ENCODE measurements at places on chromosomes 12 and 14.

GRCh38 chr12:124490584-124491305 lies 76.7 kb downstream of the NCOR2 start:
- peak; percentile 34 for DNase-seq

DNA sequence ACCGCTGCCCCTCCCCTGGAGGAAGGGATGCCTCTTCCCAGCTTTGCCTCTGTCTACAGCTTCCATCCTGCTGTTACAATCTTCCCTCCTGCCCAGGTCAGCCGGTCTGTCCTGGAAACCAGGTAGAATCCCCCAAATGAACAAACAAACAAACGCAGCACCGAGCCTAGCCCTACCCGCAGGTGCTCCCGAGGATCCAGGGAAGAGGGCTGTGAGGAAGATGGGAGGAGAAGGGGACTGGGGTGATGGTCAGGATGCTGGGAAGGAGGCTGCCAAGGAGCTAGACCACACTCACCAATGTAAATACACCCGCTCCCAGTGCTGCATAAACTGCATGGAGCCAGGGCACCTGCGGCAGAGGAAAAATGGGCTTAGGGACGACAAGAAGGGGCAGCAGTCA lies 16.6 kb downstream of the FAIM2 start:
- no peak for DNase-seq

DNA sequence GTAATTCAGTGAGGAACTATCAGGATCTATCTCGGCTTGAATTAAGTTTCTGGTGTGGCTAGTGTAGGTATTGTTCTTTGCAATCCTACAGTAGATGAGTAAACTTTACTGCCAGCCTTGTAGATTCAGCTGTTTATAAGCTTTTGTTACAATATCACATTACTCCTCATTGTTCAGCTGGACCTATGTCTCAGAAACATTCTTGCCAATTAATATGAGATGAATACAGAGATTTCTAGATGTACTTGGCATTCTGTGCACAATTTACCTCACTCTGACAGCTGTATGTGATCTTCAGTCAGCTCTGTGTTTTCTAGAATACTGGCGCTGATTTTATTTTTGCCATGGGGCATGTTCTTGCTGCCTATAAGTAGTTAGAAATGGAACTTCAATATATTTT lies 55.7 kb downstream of the METTL25 start:
- DNase-seq, result no peak

DNA sequence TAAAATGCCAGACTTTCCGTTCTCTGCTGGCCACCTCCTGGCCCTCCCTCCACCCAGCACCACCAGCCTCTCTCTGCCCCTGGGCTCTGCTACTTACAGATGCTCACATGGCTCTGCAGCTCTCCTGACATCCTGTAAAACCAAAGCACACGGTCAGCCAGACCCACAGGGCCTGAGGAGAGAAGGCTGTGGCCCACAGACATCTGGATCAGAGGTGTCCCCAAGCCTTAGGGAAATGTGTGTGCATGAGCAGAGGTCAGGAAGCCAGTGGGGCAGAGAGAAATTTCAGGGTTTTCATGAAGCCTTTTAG lies 11.5 kb downstream of the KRT77 start:
- no peak for DNase-seq

- no peak for DNase-seq
Observed at GRCh38 chr12:92465786-92466295, 236.9 kb upstream of the PLEKHG7 start.

DNA sequence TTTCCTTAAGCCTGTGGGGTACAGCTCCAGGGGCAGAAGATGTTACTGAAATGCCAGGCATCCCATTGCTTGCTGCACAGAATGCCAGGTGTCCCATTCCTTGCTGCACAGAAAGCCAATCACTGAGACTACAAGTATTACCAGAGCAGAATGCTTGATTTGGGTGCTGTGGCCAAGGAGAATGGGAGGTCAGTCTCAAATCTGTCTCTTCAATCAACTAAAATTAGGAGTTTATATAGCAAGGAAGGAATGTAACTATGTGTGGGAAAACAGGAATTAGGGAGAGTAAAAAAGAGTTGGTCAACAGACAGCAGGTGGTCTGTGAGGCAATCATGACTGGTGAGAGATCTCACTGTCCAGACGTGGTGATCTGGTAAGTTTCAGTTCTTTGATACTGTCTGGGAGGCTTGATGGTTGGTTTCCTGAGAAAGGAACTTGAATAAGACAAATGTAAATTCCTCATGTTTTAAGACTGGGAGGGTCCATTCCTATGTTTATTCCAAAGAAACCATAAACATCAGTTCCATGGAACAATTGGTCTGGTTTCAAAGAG lies 31.2 kb upstream of the VASH1 start:
- no peak for DNase-seq

- no peak for DNase-seq
Observed at GRCh38 chr12:89134213-89134770, 218.0 kb downstream of the DUSP6 start.

- no peak for DNase-seq
Observed at GRCh38 chr14:28163233-28163632, 603.4 kb upstream of the FOXG1 start.

GRCh38 chr12:44960856-44961255 lies 84.7 kb upstream of the NELL2 start:
- DNase-seq, result no peak

DNA sequence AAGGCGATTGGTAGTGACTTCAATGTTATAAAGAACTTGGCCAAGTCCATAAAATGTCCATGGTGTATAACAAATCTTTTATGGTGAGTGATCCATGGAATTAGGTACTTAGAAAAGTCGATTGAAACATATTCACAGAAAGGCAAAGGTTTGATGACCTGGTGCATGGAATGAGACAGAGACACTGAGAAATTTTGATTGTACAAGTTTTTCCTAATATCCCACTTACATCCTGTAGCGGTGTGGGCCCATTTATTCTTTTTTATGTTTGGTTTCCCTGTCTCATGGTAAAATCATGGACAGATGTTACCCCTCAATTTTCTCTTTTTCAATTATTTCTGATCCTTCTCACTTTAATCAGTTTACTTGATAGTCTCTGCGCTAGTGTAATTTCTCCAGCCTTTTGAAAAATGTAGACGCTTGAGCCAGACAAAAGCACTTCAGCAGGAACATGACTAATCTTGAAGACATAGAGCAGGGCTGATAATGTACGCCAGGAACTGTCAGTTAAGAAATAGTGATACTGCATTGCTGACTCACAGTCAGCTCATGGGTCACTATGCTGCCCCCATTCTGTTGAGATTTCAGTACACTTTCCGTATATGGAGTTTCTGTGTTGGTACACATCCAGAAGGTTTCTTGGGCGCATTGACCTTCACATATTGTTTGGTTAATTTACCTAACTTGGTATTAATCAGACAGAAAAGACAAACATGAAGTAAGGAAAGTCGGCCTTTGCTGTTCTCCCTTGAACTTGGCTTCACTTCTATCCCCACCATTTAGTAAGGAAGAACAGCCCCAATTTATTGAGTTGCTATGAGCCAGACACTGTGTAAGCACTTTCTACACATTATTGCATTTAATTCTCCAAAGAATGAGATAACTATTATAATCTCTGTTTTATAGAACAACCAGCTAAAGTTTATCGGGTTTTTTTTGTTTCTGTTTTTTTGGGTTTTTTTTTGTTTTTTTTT lies 841.7 kb downstream of the DIO2 start:
- DNase-seq, result peak; percentile 34

DNA sequence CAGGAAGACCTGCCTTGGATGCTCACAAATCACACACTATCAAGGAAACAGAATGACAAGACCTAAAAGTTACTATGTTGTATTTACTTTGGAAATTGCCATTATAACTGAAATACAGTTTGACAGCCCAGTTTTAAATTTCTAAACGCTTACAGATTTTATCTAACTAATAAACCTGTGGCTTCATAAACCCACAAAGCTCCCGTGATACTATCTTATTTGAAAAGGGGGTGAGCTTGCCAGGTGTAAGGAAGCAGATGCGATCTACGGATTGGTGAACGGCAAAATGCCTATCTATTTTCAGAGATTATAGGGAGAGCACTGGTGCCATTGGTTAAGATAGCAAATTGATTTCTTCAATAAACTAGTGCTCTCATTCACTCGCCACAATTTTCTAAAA lies 485.5 kb downstream of the BCAT1 start:
- no peak for DNase-seq

DNA sequence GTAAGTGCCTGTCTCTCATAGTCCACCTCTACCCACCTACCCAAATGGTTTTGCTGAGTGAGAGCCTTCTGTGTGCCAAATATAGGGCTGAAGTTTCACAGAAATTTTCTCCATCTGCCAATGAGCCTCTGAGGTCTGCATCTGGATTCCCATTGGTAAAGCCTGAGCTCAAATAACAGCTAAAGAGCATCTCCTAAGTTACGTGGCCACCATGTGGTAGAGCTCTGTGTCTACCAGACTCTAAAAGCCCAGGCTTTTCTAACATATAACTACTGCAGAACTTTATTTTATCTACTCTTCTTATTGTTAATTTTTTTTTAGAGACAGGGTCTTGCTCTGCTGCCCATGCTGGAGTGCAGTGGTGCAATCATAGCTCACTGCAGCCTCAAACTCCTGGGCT lies 16.0 kb downstream of the AMDHD1 start:
- peak; percentile 28 for DNase-seq

- DNase-seq, result peak; percentile 48
Observed at GRCh38 chr12:105858981-105859710, 279.6 kb downstream of the NUAK1 start.

DNA sequence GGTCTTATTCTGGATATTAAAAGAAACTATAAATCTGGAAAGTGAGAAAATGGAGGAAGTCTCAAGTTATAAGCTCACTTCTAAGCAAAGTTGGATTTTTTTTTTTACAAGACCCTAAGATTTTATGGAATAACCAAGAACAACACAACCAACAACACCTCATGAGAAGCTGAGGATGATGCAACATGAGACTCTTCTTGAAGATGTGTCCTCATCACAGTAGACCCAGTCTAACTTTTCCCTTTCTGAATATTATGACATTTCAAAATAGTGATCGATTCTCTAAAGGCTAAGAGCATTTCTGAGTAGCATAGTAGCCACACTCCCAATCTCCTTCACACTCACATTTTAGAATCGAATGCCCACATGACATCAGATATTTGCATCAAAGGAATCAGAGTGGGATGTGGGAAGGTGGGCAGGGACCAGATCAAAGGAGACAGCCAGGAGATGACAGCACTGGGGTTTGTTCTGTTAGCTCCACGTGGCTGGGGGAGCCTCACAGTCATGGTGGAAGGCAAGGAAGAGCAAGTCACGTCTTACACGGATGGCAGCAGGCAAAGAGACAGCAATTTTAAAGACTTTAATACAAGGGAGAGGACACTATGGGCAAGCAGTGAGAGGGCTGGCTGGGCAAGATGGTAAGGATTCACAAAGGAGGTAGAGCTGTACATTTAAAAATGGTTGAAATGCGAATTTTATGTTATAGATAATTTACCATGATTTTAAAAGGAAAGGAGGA lies 90.7 kb upstream of the MYL2 start:
- no peak for DNase-seq

GRCh38 chr12:53004582-53004981 lies 1.7 kb upstream of the EIF4B start:
- DNase-seq, result no peak

GRCh38 chr12:48996794-48997718 lies 2.1 kb downstream of the DDN start:
- peak; percentile 79 for DNase-seq

- DNase-seq, result no peak
Observed at GRCh38 chr12:51986834-51987233, 19.9 kb upstream of the TAMALIN start.

GRCh38 chr12:6093764-6094163 lies 30.7 kb downstream of the VWF start:
- no peak for DNase-seq

GRCh38 chr12:43728117-43728516 lies 30.5 kb downstream of the PUS7L start:
- no peak for DNase-seq

GRCh38 chr12:100857971-100858370 lies 63.4 kb downstream of the ANO4 start:
- no peak for DNase-seq

- DNase-seq, result no peak
Observed at GRCh38 chr12:115308918-115309317, 624.9 kb upstream of the TBX3 start.

- DNase-seq, result no peak
Observed at GRCh38 chr14:30681752-30682355, 59.7 kb downstream of the SCFD1 start.

DNA sequence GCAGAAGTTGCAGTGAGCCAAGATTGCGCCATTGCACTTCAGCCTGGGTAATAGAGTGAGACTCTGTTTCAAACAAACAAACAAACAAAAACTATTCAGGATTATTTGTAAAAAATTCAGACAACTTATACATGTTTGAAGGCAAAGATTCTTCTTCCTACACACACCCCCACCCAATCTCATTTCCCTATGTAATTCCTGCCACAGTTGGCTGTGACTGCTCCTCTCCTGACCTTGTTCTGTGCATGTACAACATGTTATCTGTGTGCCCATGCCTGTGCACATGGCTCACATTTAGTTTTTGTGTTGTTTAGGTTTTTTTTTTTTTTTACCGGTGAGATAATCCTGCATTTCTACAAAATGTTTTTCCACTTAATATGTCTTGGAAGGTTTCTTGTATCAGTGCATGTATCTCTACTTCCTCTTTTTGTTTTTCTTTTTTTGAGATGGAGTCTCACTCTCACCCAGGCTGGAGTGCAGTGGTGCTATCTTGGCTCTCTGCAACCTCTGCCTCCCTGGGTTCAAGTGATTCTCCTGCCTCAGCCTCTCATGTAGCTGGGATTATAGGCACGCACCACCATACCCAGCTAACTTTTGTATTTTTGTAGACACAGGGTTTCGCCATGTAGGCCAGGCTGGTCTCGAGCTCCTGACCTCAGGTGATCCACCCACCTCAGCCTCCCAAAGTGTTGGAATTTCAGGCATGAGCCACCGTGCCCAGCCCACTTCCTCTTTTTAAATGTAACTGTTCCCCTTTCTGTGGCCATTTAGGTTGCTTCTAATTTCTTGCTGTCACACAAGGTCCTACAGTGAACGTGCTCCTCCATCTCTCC lies 8.7 kb downstream of the CFAP251 start:
- DNase-seq, result no peak

GRCh38 chr12:93753285-93753684 lies 76.1 kb downstream of the CRADD start:
- DNase-seq, result no peak

GRCh38 chr12:81987371-81987770 lies 228.2 kb upstream of the PPFIA2 start:
- no peak for DNase-seq

DNA sequence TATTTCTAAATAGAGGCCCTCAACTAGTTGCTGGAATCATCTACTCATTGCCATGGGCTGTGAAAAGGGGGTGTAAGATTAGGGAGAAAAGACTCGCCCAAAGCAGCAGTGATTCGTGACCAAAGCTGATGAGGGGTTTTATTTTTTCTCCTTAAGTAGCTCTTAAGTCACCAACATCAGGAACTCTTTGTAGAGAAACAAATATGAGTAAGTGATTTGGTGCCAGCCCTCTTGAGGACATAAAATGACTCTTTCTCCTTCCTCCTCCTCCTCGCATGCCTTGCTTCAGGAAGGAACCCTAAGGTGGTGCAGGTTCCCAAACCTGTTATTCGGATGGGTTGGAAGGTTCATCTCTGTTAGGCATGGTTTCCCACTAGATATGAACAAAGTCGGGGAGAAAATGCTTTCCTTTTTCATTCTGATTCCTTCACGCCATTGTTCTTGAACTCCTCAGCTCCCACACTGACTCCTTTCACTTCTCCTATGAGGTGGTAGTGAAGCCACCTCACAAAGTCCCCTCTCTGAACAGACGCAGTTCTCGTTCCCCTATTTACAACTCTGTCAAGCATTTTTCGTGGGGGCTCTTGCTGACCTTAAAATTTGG lies 113.4 kb downstream of the ETV6 start:
- peak; percentile 18 for DNase-seq

GRCh38 chr12:97312570-97313135 lies 150.0 kb upstream of the RMST start:
- DNase-seq, result no peak

GRCh38 chr14:72783741-72784140 lies 110.2 kb downstream of the DPF3 start:
- DNase-seq, result no peak
